Activated T-helper 17 cell treated with anti-CD3 and anti-CD28 coated beads, Interleukin-2, amount 50 U/mL, for 72 hours (primary cell): ENCODE measurements at places on chromosomes 6 and 20. TPM values are rescaled to one million over a fixed set of nuclear protein-coding genes. Genes with fewer than 3 reads are reported as not detected.

Gene CCN2
- not detected for total RNA-seq

DNA sequence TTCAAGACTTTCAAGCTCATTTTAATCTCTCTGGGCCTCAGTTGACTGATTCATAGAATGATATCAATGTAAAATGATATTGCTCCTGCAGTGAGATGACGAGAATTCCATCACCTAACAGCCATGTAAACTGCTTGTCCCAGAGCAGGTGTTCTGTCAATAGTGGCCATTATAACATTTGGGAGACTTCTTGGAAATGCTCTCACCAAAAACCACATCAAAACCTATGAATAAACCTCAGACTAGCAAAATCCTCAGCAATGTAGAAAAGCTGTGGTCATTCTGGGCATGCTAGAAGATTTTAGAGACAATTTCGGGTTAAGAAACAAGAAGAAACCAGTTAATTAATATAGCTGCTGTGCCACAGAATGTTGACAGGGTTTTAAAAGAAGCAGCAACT lies 225.4 kb downstream of the FRK start:
- ATAC-seq: no peak

Gene TREML1
- total RNA-seq: not detected

DNA sequence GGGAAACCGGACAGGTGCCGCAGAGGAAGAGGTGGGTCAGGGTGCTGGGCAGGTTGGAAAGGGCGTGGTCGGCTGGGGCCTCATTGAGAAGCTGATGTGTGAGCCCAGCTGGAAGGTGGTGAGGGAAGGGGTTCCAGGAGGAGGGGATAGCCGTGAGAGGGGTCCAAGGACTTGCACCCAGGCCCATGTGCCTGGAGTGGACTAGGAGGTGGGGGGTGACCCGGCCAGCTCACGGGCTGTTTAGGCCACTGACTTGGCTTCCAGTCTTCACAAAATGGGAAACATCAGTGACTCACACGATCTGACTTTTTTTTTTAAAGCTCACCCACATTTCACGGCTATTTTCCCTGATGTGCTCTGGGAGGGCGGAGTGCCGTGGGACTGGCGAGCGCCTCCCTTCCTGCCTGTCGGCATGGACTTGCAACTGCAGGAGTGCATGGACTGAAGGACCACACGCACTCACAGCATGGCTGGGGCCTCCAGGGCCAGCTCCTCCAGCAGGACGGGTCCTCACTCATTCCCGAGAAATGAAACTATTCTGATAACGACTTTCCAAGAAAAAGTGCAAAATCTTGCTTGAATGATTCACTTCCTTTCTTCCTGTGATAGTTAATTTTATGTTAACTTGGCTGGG lies 13.5 kb upstream of the PDE10A start:
- no peak for ATAC-seq

DNA sequence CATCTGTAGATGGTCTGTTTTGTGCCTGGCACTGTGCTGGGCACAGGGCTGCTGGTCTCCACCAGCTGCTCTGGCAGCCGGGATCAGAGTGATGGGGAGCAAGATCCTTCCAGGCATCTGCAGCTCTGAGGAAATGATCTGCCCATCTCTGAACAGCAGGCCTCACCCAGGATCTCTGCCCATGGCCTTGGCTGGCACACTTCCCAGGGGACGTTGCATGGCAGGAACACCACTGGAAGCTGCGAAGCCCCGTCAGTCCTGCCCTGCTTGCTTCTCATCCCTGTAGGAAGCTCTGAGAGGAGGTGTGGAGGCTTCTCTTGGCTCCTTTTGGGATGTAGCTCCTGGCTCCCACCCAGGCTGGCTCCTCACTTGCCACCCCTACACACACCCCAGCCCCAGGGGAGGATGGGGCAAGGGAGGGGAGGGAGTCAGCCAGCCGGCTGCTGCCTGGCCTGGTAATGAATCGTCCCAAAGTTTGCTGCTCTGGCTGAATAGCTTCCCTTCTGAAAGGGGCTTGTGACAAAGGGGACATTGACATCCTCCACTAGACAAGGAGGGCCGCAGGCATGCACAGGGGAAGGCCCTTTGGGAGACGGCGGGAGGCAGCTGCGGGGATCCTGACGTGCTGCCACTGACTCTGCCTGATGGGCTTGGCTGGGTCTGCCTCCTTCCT lies 108.9 kb downstream of the VEGFA start:
- ATAC-seq: no peak

Gene UST
- 1.6 TPM for total RNA-seq

GRCh38 chr6:101816716-101817115 lies 423.2 kb downstream of the GRIK2 start:
- no peak for ATAC-seq

- no peak for ATAC-seq
Measured at GRCh38 chr20:38649275-38649891, 47.8 kb downstream of the ARHGAP40 start.

Gene GJA1
- 0.11 TPM for total RNA-seq

GRCh38 chr20:4684837-4685413 lies 36.8 kb upstream of the PRND start:
- ATAC-seq: no peak

Gene OR12D1
- not detected for total RNA-seq

Gene TGM3
- 0.16 TPM for total RNA-seq

Gene TFEB
- 12.0 TPM for total RNA-seq

Gene EYS
- not detected for total RNA-seq

DNA sequence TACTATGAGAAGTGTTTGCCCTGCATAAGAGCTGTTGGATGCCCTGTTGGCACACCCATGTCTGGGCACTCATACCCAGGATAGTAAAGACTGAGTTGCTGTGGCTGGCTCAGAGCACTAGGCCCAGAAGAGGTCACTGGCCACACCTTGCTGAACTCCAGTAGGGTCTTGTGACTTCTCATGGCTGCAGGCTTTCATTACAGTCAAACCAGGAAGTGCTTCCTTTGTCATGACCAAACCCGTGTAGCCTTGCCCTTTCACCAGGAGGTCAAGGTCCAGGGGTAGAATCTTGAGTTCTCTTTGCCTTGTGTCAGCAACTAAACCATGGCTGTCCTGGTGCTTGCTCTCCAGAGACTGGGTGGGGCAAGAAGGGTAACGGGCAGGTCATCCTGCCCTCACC lies 49.5 kb downstream of the CD164 start:
- no peak for ATAC-seq

DNA sequence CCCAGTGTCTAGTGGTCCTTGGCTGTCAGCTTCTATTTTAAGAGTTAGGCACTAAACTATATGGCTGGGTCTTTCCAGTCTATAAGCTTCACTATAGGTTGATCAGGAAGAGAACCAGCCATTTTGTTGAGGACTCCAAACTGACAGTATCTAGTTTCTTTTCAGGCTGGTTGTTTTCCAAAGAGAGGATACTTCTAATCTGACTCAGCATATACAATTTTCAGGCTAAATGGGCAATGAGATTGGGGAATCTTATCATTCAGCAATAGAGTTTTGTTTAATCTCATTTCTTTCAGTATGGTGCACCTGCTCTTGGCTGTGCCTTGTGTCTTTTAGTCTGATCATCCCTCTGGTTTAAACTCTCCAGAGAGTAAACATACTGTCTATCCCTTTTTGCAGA lies 20.4 kb upstream of the CTAGE9 start:
- ATAC-seq: no peak

- ATAC-seq: no peak
Measured at GRCh38 chr6:148392671-148393070, 50.0 kb downstream of the SASH1 start.

Gene LPA
- not detected for total RNA-seq

DNA sequence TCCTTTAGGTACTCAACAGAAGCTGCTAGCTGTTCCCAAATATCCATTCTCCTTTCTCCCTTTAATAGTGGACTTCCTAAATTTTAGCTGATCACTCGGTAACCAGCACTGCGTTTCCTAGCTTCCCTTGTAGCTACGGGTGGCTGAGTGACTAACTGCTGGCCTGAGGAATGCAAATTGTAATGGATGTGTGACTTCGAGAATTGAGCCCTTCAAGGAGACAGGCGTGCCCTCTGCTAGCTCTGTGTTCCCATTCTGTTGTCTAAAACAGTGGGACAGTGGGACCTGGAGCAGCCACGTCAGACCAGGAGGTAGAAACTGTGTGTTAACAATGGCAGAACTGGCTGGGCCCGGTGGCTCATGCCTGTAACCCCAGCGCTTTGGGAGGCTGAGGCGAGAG lies 56.5 kb downstream of the SCML4 start:
- ATAC-seq: no peak

GRCh38 chr6:138537106-138537505 lies 37.8 kb upstream of the NHSL1 start:
- ATAC-seq: no peak
